Stimulated activated CD8-positive, alpha-beta memory T cell treated with anti-CD3 and anti-CD28 coated beads, Interleukin-7, amount 100 ng/mL, for 1 hour (primary cell): ENCODE measurements at places on chromosomes 12 and 14.

DNA sequence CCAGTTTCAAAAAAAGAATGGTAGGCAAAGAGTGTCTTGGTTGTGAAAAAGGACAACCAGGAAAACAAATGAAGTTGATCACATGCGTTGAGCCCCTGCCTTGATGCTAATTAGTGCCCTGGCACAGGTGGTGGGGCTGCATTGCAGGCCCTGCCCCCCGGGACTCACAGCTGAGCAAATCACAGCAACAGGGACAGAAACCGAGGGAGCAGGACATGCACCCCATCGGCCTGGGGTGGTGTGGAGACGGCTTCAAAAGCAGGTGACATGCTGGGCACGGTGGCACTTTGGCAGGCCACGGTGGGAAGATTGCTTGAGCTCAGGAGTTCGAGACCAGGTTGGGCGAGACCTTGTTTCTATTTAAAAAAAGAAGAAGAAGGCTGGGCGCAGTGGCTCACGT, 1.1 kb upstream of the PAPLN start:
- no peak for DNase-seq

GRCh38 chr14:75044322-75044721, 6.9 kb downstream of the MLH3 start:
- no peak for DNase-seq

GRCh38 chr12:66140731-66141130, 10.2 kb upstream of the LLPH start:
- no peak for DNase-seq

- no peak for DNase-seq
Measured at GRCh38 chr12:66453844-66454243, 151.6 kb downstream of the HELB start.

GRCh38 chr14:69855180-69855832, 23.9 kb upstream of the SMOC1 start:
- no peak for DNase-seq

DNA sequence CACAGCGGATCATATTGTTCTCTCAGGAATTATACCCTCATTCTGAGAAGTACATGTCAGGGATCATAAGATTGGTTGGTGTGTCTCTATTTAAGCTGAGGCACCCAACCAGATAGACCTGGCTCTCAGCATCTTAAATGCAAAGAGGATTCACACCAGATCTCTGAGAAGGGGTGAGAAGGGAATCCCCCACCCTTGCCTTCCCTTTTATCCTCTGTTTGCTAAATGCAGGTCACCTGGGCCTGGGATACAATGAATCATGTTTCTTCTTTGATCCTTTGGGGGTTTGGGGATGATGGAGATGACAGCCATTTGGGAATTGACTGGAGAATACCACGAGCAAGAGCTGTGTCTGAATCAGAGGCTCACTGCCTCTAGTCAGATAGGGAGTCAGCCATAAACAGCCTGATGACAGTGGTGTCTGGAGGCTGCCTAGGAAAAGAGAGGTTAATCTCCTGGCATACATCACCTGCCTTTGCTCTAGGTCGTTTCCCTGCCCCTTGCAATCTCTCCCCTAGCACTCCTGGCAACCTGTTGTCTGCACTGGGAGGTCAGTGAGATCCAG, 11.2 kb upstream of the PDE1B start:
- DNase-seq, result no peak

GRCh38 chr12:43482311-43483085, 69.5 kb downstream of the ADAMTS20 start:
- no peak for DNase-seq

- DNase-seq, result no peak
Measured at GRCh38 chr14:73381380-73382013, 76.8 kb downstream of the NUMB start.

DNA sequence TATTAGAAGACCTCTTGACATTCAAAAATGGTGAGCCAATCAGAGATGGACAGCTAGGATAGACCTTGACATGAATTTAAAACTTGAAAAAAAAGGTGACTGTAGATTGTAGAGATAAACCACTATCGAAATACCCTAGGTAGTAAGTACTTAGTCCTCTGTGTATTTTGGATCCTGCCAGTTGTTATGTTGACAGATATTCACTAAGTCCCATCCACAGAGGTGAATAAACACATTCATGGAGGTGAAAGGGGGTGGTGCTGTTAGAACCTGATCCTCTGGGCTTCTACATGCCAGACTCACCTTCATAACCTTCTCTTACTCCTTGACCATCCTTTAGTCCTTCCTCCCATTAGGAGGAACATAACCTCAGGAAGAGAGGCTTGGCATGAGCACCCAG, 72.3 kb downstream of the OTX2 start:
- no peak for DNase-seq

DNA sequence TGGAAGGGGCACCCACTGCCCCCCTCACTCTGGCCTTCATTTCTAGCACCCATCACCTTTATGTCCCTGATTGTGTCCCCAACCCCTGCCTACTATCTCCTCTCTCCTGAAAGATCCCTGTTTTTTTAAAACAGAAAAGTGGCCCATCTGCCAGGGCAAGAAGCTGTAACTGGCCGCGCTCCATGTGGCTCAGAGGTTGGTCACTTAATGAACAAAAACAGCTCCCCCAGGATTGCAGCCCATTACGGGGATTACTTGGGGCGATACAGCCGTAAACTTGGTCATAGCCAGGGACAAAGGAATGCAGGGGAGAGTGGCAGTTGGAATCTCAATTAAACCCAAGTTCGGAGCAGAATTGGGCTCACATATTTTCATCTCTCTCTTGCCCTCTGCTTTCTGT, 34.8 kb upstream of the VSX2 start:
- DNase-seq, result no peak

DNA sequence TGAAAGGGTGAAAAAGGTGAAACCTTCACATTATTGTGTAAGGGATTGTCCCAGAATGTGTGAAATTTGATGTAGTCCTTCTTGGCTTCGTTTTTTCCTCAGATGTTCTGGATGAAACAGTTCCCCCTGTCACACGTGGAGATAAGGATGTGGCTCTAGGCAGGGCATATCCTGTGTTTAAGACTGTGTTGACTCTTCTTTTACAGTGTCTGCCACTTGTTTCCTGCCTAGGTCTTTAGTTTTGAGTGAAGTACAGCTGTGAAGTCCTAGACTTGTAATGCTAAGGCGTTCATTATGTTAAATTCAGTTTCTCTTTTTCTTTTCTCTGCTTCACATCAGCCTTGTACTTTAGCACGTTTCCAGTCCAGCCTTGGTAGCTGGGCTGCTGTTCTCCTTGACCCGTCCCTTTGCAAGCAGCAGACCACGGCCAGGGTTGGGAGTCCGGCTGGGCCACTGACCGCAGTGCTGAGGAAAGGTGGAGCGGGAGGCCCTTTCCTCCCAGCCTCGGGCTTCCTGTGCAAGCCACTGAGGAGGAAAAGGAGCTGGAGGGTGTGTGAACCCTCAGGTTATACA, 59.1 kb downstream of the RASSF3 start:
- DNase-seq, result no peak

GRCh38 chr14:57657487-57657886, 163.8 kb upstream of the CCDC198 start:
- DNase-seq, result no peak

GRCh38 chr12:59895166-59895775, 299.4 kb downstream of the SLC16A7 start:
- DNase-seq, result no peak

DNA sequence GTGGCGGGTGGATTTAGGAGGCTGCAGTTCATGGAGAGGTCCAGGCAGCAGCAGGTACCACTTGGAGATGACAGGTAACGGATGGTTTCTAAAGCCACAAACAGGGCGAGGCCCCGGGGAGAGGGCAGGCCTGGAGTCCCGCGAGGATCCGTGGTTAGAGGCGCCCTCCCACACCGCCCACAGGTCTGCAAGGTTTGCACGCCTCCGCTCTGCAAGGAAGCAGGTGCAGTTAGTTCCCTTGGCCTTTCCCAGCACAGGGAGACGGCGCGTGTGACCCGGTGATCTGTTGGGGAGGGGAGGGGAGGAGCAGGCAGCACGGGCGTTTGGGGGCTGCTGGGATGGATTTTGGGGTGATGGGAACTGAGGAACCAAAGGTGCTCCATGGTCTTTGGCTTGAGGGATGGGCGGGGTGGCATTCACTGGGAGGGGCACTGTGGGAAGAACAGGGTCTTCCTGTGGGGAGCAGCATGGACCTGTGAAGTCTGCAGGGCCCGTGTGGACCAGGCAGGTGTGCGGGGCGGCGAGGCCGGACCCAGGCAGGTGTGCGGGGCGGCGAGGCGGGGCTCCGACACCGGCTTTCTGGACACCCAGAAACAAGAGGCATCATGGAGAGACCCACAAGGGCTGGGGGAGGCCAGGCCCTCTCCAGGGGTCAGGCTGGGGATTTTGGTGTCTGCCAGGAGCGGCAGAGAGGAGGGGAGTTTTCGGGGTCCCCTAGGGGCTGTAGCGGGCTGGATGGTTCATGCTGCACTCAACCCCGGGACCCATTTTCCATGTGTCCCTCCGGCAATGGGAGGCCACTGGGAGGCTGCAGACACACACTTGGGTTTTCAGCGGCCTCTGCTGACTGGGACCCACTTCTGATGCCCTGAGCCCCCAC, 29.1 kb downstream of the NOC4L start:
- no peak for DNase-seq

- no peak for DNase-seq
Measured at GRCh38 chr14:104788161-104788818, 7.3 kb downstream of the AKT1 start.

DNA sequence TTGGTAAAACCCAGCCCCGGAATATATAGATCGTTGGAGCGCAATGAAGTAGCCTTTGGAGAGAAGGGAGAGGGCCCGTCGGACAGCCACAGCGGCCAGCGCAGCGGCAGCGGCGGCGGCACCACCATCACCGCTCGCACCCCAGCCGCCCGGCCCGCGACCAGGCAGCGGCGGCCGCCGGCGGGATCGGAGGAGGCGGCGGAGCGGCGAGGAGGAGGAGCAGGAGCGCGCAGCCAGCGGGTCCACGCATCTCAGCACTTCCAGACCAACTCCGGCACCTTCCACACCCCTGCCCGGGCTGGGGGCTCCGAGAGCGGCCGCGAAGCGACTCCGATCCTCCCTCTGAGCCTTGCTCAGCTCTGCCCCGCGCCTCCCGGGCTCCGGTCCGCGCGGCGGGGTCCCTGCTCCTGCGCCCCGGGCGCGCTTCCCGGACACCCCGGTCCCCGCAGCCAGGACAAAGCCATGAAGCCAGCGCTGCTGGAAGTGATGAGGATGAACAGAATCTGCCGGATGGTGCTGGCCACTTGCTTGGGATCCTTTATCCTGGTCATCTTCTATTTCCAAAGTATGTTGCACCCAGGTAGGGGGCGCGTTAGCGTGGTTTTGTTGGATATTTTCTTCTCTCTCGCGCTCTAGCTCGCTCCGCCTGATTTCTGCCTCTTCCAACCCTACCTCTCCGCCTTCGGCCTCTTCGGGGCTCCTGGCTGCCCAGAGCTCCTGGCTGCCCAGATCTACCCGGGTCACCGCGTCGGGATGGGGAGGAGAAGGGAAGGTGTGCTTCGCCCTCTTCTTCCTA, 400 bp downstream of the CHST11 start:
- DNase-seq, result no peak

DNA sequence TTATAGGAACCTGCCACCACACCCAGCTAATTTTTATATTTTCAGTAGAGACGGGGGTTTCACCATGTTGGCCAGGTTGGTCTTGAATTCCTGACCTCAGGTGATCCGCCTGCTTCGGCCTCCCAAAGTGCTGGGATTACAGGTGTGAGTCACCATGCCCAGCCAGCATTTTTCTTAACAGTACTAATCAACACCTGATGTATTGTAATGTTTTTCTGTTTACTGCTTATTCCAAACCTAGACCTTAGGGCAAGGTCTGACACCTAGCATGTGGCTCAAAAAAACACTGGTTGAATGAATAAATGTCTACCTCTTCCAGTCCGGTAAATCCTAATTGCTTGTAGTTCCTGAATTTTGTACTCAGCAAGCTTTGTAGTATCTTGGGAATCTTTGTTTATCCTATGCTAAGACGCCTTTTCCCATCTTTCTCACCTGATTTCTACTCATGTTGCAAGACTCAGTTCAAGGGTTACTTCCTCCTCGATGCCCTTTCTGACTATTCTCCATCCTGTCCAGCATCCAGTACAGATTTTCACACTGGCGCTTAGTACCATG, 2.8 kb downstream of the PAN2 start:
- no peak for DNase-seq

GRCh38 chr14:28483506-28483905, 283.1 kb upstream of the FOXG1 start:
- DNase-seq, result no peak

GRCh38 chr12:67546746-67547145, 101.8 kb upstream of the DYRK2 start:
- no peak for DNase-seq

DNA sequence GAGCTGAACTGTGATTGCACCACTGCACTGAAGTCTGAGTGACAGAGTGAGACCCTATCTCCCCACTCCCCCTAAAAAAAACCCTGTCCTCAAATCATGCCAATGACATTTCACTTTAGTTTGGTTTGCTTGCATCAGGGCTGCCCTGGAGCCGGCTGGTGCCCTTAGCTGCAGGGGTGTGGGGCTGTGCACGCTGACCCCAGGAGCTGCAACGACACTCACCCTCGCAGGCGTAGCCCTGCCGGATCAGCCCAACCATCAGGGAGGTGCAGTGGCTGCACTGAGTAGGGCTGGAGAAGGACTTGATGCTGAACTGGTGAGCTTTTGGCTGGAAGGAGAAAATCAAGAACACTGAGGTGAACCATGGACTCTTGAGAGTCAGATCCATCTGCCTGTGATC, 29.8 kb downstream of the AMN start:
- DNase-seq, result no peak

DNA sequence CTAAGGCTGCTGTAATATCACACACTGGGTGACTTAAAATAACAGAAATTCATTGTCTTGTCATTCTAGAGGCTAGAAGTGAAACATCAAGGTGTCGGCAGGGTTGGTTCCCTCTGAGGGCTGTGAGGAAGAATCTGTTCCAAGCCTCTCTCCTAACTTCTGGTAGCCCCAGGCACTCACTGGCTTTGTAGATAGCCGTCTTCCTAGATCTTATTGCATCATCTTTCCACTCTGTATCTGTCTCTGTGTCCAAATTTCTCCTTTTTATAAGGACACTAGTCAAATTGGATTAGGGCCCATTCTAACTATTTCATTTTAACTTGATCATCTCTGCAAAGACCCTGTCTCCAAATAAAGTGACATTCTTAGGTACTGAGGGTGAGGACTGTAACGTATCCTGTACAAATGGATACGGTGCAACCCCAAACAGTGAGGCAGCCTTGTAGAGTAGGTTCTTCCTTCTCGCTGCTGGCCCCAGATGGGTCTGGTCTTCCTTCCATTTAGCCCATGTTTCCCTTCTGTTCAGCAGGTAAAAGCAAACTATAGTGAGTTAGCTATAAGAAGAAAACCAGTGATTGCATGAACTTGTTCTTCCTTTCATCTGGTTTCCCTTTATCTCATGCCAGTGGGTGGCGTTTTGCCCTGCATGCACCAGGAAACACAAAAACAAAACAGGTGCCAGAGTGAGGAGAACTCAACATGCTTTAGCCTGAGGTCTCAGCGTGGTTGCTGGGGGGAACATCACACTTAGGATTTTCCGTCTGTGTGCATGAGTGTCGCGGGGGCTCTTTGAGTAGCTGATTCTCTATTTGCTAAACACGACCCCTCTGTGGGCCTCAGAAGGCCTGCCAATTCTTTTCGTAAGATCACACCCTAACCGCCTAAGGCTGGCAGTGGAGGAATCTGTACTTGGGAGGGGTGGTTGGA, 19.5 kb downstream of the TTC9 start:
- no peak for DNase-seq

- no peak for DNase-seq
Measured at GRCh38 chr12:95205685-95206084, 11.6 kb downstream of the FGD6 start.
